Activated CD8-positive, alpha-beta T cell treated with anti-CD3 and anti-CD28 coated beads for 36 hours (primary cell): ENCODE measurements at places on chromosomes 12 and 14. TPM values are rescaled to one million over a fixed set of nuclear protein-coding genes. Genes with fewer than 3 reads are reported as not detected.

DNA sequence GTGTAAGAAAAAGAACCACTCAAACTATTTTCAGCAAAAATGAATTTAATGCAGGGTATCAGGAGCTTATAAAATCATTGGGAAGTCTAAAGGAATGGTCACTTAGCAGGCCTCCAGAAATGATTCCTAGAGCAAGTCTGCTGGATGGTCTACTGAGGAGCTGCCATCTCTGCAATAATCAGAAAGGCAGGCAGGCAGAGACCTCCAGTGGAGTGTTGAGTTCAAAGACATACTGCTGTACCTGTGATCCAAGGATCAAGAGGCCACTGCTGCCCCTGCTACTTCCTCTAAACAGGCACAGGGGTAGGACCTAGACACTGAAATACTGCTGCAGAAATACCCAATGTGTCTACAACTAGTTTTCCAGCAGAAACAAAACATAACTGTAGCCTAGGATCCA, 14.5 kb upstream of the KICS2 start:
- H3K4me1 ChIP-seq, result no peaks in the 10 kb centered on the region
- H3K27me3 ChIP-seq, result peaks cover 2% of the 10 kb centered on the region
- no peak for DNase-seq
- H3K36me3 ChIP-seq, result no peaks in the 10 kb centered on the region

DNA sequence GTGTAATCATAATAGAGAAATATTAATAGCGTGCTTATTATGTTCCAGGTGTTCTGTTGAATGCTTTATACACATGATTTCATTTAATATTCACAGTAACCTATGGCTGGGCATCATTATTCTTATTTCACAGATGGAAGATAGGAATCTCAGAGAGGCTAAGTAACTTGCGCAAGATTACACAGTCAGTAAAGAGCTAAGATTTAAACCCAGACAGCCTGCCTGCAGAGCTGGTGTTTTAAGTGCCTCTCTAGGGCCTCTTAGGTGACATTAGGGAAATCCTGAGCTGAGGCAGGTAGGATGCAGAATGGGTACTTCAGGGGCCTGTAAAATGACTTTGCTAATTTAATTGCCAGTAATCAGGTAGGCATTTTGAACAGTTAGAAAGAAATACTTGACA, 18.5 kb upstream of the BHLHE41 start:
- no peak overlapping the region for H3K4me3 ChIP-seq
- H3K4me1 ChIP-seq, result no peaks in the 10 kb centered on the region
- no peaks in the 10 kb centered on the region for H3K36me3 ChIP-seq
- peaks cover 7% of the 10 kb centered on the region for H3K27me3 ChIP-seq
- DNase-seq, result no peak

- peaks cover 7% of the 10 kb centered on the region for H3K36me3 ChIP-seq
- H3K4me3 ChIP-seq, result no peak overlapping the region
- no peak for DNase-seq
- no peak overlapping the region for H3K27ac ChIP-seq
- no peaks in the 10 kb centered on the region for H3K27me3 ChIP-seq
These were observed 11.7 kb downstream of the CAMKK2 start for GRCh38 chr12:121284551-121285390.

The C14orf132 gene
- 2.3 TPM for total RNA-seq

- H3K27me3 ChIP-seq, result no peaks in the 10 kb centered on the region
- peak; percentile 39 for DNase-seq
- peaks cover 27% of the 10 kb centered on the region for H3K36me3 ChIP-seq
- peak overlapping the region; percentile 56 for H3K4me3 ChIP-seq
- peaks cover 44% of the 10 kb centered on the region for H3K4me1 ChIP-seq
These were observed 6.7 kb upstream of the GOLGA3 start for GRCh38 chr12:132835076-132836025.

- peaks cover 22% of the 10 kb centered on the region for H3K36me3 ChIP-seq
- H3K4me3 ChIP-seq, result no peak overlapping the region
- H3K27me3 ChIP-seq, result no peaks in the 10 kb centered on the region
- H3K27ac ChIP-seq, result no peak overlapping the region
- no peak for DNase-seq
These were observed 10.0 kb downstream of the CACNB3 start for GRCh38 chr12:48828293-48828692.

DNA sequence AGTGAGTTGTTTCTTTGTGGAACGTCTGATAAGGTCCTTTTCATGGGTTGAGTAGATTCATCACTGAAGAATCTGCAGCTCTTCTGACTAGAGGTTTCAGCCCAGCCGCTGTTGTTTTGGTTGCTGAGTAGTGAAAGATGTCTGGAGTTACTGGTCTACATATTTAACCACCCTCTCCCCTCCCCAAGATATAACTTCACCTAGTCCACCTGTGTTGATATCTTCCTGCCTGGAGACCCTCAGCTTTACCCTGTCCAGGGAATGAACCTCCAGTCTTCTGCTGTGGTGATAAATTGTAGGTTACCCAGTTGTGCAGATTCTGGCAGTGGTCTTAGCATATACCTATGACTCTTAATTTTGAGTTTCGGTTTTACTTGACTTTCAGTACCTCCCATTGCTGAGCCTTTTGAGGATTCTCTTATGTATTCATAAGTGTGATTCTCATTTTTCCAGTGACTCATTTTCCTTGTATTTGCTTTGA, 62.9 kb downstream of the CCDC91 start:
- H3K4me1 ChIP-seq, result peaks cover 68% of the 10 kb centered on the region
- no peaks in the 10 kb centered on the region for H3K27me3 ChIP-seq
- H3K4me3 ChIP-seq, result peak overlapping the region; percentile 64
- H3K27ac ChIP-seq, result peak overlapping the region; percentile 88
- peak; percentile 65 for DNase-seq

GRCh38 chr14:74516451-74517160, 23.0 kb downstream of the ISCA2 start:
- no peaks in the 10 kb centered on the region for H3K36me3 ChIP-seq
- H3K27me3 ChIP-seq, result peaks cover 22% of the 10 kb centered on the region
- no peak for DNase-seq
- H3K4me3 ChIP-seq, result no peak overlapping the region
- H3K27ac ChIP-seq, result no peak overlapping the region
- peaks cover 7% of the 10 kb centered on the region for H3K4me1 ChIP-seq

DNA sequence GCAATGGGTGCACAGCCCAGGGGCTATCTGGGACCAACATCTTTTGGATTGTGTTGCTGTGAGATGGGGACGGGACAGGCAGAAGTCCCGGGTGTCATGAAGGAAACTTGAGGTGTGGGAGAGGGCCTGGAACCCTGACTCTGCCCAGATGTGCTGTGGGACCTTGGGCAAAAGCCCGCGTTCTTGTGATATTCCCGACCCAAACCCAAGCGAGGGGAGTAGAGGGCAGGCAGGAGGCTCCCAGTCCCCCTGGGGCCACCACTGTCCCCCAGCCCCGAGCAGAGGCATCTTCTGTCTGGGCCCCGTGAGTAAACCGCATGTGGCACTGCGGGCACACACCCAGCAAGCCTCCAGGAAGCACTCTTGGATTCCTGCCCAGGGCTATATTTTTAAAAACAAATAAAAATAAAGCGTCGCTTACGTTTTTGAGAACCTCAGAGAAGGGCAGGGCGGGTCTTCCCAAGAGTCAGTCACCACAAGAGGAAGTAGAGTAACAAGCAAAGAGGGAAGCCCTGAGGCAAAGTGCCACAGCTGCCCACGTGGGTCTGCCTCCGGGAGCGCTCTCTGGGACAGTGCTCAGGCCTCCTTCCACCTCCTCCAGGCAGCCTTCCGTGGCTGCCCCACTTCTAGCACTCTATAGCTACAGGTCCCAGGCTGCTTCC, 39.5 kb downstream of the BEGAIN start:
- H3K4me3 ChIP-seq, result peak overlapping the region; percentile 26
- H3K27ac ChIP-seq, result peak overlapping the region; percentile 22
- no peaks in the 10 kb centered on the region for H3K27me3 ChIP-seq
- H3K4me1 ChIP-seq, result peaks cover 18% of the 10 kb centered on the region

The NPFF gene
- total RNA-seq, result not detected

- peaks cover 21% of the 10 kb centered on the region for H3K4me1 ChIP-seq
- H3K27me3 ChIP-seq, result no peaks in the 10 kb centered on the region
- peaks cover 8% of the 10 kb centered on the region for H3K36me3 ChIP-seq
- peak; percentile 25 for DNase-seq
These were observed 53.6 kb downstream of the ARL6IP4 start for GRCh38 chr12:123034022-123034541.

DNA sequence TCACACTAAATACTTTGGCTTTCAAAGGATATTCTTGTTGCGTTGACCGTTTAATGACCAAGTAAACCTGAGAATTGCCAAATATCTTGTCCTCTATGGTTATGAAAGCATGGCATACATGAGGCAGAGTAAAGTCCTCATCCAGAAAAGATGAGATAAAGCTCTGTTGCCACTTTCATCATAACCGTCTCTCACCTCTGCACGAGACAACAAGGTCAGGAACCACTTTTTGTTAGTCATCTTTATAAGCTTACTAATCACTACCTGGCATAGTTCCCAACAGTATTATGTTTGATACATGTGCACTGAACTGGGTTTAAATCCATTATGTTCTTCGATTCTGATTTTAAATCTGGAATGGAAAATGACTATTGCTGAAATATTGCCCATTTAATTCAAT, 31.3 kb downstream of the PTPRB start:
- peaks cover 6% of the 10 kb centered on the region for H3K4me1 ChIP-seq
- H3K27me3 ChIP-seq, result peaks cover 34% of the 10 kb centered on the region
- DNase-seq, result no peak
- H3K36me3 ChIP-seq, result no peaks in the 10 kb centered on the region
- H3K27ac ChIP-seq, result no peak overlapping the region
- H3K4me3 ChIP-seq, result no peak overlapping the region

The NANOG gene
- not detected for total RNA-seq

DNA sequence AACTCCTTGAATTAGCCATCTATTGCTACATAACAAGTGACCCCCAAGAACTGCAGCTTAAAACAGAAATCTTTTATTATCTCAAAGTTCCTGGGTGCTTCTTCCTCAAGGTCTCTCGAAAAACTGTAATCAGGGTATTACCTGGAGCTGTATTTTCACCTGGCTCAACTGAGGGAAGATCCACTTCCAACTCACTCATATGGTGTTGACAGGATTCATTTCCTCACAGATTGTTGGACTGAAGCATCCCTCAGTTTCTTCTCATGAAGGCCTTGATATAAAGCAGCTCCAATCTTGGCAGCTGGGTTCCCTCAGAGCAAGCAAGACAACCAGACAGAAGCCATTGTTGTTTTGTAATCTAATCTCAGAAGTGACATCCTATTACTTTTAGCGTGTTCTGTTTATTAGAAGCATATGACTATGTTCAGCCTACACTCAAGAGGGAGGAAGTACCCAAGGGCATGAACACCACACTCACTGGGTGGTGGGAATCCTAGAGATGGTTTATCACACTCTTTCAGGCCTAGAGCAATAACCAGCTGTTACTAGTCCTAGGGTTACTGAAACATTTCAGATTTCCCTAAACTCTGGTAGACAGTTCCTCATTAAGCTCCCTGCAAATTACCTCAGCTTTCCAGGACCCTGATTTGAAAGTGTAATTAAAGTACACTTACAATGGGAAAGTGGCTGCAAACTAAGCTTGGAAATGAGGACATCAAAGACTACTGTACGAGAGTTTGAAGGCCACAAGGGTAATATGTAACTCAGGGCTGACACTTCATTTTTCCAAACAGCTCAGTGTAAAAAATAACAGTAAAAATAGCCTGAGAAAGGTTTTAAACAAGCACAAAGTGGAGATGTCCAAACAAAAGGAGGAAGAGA, 222.2 kb downstream of the SEC23A start:
- no peaks in the 10 kb centered on the region for H3K36me3 ChIP-seq
- no peaks in the 10 kb centered on the region for H3K4me1 ChIP-seq
- H3K4me3 ChIP-seq, result no peak overlapping the region
- H3K27ac ChIP-seq, result no peak overlapping the region
- DNase-seq, result no peak
- H3K27me3 ChIP-seq, result peaks cover 3% of the 10 kb centered on the region

- H3K4me1 ChIP-seq, result peaks cover 18% of the 10 kb centered on the region
- H3K27ac ChIP-seq, result no peak overlapping the region
- peaks cover 23% of the 10 kb centered on the region for H3K36me3 ChIP-seq
- no peaks in the 10 kb centered on the region for H3K27me3 ChIP-seq
These were observed 43.6 kb downstream of the RAD51B start for GRCh38 chr14:67863223-67863622.

The LRRC10 gene
- not detected for total RNA-seq

DNA sequence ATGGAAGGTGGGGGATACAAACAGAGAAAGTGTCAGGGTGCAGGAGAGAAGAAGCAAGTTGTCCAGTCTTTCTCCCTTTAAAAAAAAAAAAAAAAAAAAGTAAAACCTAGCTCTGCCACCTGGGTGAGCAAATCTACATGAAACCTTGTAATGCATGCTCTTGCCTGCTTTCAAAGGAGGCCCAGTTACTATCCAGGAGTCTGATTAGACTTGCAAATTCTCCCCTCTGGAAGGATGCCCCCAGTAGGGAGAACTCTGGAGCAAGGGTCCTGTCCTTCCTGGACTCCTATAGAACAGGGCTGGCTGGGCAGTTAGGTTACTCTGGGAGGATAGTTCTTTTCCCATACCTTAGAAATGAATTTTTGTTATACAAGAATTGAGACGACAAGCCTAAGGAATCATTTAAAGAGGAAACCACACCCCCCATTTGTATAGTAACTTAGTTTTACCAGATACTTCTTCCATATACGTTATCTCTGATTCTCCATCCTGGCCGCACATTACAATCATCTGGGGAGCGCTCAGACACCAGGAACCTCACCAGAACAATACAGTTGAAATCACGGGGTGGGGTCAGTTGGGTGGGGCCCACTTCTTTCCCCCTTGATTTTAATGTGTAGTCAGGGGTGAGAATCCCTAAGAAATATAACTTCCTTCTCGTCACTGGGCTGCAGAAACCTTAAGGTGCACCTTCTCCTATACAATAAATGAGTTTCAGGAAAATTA, 30.5 kb downstream of the RAB35 start:
- H3K36me3 ChIP-seq, result peaks cover 56% of the 10 kb centered on the region
- peak overlapping the region; percentile 88 for H3K27ac ChIP-seq
- peak overlapping the region; percentile 46 for H3K4me3 ChIP-seq
- no peak for DNase-seq

DNA sequence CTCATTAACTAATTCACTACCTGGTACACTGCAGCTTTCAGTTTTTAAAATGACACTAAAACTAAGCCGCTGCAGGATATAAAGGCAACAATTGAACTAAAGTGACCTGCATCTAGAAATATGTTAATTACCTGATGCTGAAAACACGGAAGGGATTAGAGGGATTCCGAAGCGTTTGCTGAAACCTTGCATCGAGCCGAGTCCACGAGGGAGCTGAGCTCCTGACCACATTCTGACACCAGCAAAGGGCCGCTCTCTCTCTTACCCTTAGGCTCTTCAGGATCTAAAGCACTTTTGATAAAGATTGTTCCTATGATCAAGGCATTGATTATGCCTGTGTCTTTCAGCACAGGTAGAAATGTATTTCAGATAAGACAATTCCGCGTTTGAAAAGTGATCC, 59.5 kb upstream of the CDKN3 start:
- peaks cover 8% of the 10 kb centered on the region for H3K27me3 ChIP-seq
- no peaks in the 10 kb centered on the region for H3K4me1 ChIP-seq
- H3K36me3 ChIP-seq, result no peaks in the 10 kb centered on the region
- H3K4me3 ChIP-seq, result no peak overlapping the region
- no peak overlapping the region for H3K27ac ChIP-seq

The SERPINA12 gene
- total RNA-seq, result not detected

The EIF2B1 gene
- 54.5 TPM for total RNA-seq
